ENCODE measurements at places on chromosomes 4 and X.
A peak's percentile ranks its signal among the peaks of the same experiment; 100 is the strongest.

DNA sequence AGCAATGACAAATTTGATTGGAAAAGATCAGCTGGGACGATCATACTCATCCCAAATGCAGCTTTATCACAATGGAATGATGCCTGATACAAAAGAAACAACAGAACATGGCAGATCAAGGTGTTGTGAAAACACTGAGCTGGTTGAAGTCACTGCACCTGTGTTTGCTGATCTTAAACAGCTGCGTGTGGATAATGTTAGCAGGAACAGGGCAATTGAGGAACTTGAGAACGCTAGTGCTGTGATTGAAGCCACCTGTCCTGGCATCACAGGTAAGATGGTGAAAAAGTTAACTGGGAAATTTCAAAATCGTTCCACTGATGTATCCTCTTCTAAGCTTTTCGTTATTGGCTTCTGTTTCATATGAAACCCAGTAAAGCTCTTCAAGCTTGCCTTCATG, 27.4 kb upstream of the SOD3 start:
- no peak for DNase-seq

GRCh38 chrX:120791013-120791643, 84.5 kb downstream of the CT47B1 start:
- no peak for DNase-seq

- no peak for DNase-seq
These were observed 17.7 kb upstream of the STX18 start for GRCh38 chr4:4559596-4559995.

DNA sequence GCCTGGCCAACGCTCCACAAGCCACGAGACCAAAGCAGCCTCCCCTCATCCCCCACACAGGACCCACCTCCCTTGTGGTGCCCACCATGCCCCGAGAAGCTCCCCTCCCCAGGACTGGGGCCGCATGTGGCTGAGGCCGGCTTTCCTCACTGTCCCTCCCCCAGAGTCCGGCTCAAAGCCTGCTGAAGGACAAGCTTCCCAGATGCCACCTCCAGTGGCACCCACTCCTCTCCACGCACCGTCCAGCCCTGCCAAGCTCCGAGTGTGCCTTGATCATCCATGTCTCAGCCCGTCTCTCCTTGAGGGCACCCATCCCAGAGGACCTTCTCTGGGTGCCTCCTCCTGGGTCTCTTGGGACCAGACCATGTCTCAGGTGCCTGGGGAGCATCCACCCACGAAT, 58.8 kb upstream of the MXD4 start:
- no peak for DNase-seq

DNA sequence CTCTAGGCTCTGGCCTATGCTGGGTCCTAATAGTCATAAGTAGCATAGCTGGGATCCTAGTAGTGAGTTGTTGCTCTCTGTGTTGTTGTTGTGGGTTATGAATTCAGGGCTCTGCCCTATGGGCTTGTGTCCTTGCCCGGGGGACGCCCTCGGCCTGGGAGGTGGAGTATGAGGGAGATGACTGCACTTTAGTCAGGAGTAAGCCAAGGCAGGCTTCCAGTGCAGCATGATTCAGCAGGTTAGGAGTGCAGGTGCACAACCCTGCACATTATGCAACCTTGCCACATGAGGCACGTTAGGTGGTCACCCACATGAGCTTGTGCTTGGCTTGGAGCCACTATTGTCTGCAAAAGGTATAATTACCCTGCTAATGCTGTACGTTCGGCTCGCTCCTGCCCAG, 58.4 kb upstream of the CCDC149 start:
- no peak for DNase-seq

DNA sequence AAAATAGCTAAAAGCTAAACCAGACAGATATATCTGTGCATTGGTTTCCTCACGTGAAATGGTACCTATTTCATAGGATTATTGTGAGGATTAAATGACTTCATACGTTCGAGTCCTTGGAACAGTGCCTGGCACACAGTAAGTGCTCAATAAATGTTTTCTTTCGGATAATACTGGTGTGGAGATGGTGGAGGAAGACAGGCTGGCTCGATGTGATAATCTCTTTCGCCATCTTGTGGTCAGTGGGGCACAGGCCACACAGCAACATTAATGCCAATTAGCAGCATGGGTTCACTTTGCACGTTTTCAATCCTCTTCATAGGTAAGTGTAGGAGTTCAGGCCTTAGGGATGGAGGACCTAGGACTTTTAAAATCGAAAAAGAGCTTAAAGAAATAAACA, 9.3 kb downstream of the PAGE4 start:
- DNase-seq: peak; percentile 32

DNA sequence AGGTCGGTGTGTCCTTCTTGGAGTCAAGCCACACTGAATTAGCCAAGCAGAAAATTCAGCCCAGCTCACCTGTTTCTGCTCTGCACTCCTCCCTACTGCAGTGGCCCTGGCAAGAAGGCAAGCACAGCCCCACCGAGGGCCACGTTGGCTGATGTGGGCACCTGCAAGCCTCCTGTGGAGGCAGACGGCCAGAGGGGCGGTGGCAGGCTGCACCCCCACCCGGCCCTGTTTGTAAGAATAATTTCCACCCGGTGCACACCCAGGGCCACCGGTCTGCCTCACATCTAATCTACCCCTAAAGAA, 18.8 kb downstream of the PPP2R2C start:
- no peak for DNase-seq

GRCh38 chr4:115334736-115335411, 221.5 kb upstream of the NDST4 start:
- DNase-seq: no peak

DNA sequence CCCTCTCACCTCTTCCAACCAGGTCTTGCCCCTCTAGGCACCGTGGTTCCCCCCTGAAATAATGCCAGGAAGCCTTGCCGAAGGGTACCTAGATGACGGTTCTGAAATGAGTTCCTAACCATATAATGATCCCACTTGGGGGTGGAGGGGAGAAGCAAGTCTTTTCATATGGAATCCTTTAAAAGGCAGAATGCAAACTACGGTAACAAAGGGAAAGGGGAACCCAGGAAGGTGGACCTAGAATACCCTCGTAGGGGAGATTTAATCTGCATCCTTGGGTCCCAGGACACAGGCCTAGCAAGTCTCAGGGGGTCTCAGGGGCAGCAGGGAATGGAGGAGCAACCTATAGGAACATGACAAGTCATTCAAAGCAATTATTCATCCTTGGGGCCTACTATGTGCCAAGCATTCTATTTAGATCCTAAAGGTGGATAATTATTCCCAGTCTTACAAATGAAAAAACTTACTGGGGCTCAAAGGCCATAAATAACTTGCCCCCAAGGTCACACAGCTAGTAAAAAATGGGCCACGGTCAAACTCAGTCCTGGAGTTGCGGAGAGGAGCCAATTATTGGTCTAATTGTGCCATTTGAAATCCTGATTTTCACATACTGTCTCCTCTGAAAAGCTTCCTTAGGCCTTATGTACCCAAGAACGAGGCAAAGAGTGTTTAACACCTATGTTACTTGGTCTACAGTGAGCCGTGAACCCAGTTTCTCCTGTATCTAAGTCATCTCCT, 8.8 kb downstream of the BCOR start:
- no peak for DNase-seq

GRCh38 chr4:171473155-171473554, 340.0 kb upstream of the GALNTL6 start:
- DNase-seq: no peak

DNA sequence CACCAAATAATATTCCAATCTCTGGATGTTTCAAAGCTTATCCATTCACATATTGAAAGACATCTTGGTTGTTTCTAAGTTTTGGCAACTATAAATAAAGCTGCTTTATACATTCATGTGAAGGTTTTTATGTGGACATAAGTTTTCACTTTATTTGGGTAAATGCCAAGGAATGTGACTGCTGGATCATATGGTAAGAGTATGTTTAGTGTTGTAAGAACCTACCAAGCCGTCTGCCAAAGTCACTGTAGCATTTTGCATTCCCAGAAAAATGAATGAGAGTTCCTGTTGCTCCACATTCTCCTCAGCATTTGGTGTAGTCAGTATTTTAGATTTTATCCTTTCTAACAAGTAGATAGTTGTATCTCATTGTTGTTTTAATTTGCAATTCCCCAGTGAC, 1047.7 kb downstream of the C4orf33 start:
- no peak for DNase-seq

GRCh38 chr4:20576861-20577260, 123.4 kb upstream of the PACRGL start:
- no peak for DNase-seq

- no peak for DNase-seq
These were observed 56.2 kb downstream of the TRIML1 start for GRCh38 chr4:188195389-188195985.

DNA sequence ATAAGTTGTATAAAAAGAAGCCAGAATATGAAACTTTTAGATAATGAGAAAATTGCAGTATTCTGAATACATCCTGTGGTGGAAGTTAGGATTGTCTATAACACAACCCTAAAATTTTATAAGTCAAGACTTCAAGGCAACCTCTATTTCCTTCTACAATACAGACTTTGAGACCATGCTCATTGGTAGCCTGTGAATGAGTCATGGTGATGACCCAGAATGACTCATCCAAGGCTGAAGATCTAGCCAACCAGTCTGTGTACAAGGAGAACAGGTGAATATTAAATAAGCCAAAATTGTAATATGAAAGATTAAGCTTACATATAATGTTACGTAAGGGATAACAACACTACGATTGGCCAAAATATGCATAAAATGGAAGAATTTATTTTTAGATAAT, 475.9 kb upstream of the GALNT7 start:
- DNase-seq: no peak

- no peak for DNase-seq
These were observed 108.3 kb upstream of the RPS6KA3 start for GRCh38 chrX:20374900-20375438.

DNA sequence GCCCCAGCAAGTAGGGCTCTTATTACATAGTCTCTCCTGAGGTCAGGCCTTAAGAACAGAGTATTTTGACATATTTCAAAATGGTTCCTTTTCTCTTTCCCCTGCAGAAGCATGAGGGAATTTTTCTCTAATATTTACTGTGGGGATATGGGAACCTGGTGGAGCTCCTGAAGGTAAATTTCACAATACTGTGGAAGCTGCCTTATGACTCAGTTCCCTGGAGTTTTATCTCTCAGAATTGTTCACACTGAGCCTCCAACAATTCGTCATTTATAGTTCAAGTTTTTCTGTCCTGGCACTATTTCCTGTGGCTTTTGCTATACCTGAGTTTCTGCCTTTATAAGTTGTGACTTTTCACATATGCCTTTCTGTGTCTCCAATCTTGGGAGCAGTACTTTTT, 607.2 kb upstream of the NDST4 start:
- no peak for DNase-seq

DNA sequence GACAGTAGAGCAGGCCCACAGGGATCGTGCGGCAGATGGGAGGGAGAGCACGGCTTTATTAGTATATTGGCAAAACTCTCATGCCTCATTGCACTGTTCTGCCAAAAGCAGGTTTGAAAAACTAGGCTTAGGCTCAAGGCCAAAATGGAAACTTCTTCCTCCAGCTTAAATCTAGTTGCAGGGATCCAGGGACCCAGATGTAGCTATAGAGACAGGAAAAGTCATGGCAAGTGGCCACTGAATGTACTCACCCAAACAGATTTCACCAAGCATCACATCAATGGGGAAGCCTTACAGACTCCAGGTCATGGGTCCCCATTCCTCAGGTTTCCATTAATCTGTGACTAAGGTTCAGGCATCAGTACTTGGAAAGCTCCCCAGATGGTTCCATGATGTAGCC, 149.2 kb downstream of the STK32B start:
- no peak for DNase-seq

- no peak for DNase-seq
These were observed 240.3 kb upstream of the GPC4 start for GRCh38 chrX:133655275-133656265.

DNA sequence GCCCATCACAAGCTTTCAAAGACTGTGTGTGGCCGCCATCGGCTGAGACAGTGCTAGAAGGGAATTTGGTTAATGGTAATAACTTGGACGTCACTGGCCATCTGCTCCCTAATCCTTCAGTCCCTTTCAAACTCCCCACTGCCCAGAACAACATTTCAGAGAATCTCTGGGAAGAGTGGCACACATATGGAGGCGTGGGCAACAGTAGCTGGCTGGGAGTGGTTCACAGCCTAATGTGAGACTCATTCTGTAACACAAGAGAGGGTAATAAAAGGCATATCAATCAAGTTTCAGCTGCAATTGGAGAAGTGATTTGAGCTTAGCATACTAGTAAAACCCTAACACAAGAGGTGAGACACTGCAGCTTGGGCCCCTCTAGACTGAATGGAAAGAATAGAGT, 15.4 kb downstream of the SMIM10 start:
- DNase-seq: no peak

DNA sequence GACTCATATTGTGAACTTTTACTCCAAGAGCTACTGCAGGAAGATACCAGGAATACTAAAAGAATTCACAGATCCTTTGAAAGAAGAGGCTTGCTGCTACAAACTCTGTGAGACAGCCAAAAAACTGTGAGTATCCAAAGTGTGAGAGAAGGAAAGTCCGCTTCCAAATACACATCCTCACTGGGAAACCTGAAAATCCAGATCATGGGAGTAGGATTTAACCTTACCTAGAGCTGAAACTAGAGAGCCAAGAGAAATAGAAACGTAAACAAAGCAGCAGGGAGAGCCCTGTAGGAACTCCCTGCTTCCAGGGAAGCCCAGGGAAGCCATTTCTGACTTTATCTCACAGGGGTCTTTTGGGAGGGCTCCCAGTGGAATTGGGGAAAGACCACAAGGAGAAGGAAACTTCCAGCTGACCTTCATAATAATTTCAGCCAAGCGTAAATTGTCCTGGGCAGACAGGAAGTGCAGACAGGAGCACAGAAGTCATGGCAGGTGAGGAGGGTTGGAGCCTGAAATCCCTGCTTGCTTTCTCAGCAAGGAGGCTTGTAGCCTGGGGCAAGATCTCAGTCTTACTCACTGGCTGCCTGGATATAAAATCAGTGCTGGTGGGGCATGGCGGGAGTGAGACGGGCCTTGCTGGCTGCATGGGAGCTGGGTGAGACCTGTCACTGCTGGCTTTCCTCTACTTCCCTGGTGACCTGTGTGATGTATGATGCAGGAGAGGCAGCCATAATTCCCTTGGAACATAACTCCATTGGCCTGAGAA, 26.2 kb upstream of the NFKB1 start:
- DNase-seq: no peak

- no peak for DNase-seq
These were observed 107.2 kb downstream of the PPP3CA start for GRCh38 chr4:101240099-101240498.

- no peak for DNase-seq
These were observed 31.1 kb downstream of the SULT1E1 start for GRCh38 chr4:69828828-69829227.

DNA sequence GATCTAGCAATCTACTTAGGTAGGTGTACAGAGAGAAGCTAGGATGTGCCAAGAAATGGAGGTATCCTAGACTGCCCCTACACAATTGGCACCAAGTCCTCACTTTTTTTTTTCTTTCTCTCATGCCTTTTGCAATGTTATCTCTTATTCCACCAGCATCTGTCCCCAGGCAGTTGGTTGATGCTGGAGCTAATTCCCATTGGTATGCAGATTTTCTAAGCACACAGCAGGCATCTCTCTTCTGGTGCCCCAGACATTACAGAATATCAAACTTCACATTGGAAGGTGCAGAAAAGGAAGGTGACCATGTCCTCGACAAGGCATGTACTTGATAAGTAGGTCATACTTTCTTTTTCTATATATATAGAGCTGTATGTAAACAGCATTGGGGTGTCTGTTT, 21.6 kb downstream of the LUZP4 start:
- no peak for DNase-seq

GRCh38 chrX:155094468-155095061, 23.3 kb downstream of the BRCC3 start:
- peak; percentile 17 for DNase-seq

GRCh38 chr4:7393601-7394575, 40.8 kb downstream of the PSAPL1 start:
- no peak for DNase-seq
